ENCODE measurements at places on chromosomes 5 and 9. TPM values are rescaled to one million over a fixed set of nuclear protein-coding genes. Genes with fewer than 3 reads are reported as not detected.

Gene MAMDC4
- 29.7 TPM for total RNA-seq

- no peak for DNase-seq
Observed at GRCh38 chr9:135440620-135441019, 39.0 kb upstream of the PPP1R26 start.

Gene HTR4
- 2.3 TPM for total RNA-seq

Gene PCDHB11
- total RNA-seq = 8.6 TPM

Gene TMEM252
- total RNA-seq = not detected
